Activated T-cell treated with anti-CD3 and anti-CD28 coated beads, Interleukin-2, amount 50 U/mL, for 72 hours (primary cell): ENCODE measurements at places on chromosomes 2 and 18. TPM values are rescaled to one million over a fixed set of nuclear protein-coding genes. Genes with fewer than 3 reads are reported as not detected.

DGUOK gene
- total RNA-seq: 119 TPM

DNA sequence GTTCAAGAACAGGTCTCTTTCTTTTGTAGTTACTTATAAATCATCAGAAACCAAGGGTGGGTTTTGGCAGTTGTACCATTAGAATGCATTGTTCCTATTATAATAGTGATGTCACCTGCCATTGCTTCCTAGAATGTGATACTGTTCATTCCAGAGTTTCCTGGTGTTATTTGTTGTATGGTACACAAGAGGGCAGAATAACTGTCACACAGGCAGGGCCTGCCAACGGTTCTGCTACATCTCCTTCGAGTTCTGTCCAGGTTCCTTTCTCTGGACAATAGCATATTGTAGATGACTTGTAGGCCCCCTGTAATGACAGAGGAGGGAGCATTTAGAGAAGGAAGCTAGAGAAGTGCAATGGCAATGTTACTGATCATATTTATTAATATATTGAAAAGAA is 98.3 kb downstream of the KLHL14 start:
- H3K36me3 ChIP-seq: no peaks in the 10 kb centered on the region
- H3K27me3 ChIP-seq: peaks cover 5% of the 10 kb centered on the region
- no peak for DNase-seq
- H3K4me3 ChIP-seq: no peak overlapping the region
- no peak overlapping the region for H3K27ac ChIP-seq
- no peaks in the 10 kb centered on the region for H3K4me1 ChIP-seq

GRCh38 chr2:60357996-60358395 is 195.5 kb downstream of the BCL11A start:
- no peak for DNase-seq
- H3K27me3 ChIP-seq: no peaks in the 10 kb centered on the region
- H3K4me1 ChIP-seq: peaks cover 14% of the 10 kb centered on the region
- H3K27ac ChIP-seq: no peak overlapping the region
- H3K36me3 ChIP-seq: no peaks in the 10 kb centered on the region

GRCh38 chr2:202411097-202411496 is 35.0 kb downstream of the BMPR2 start:
- peaks cover under 1% of the 10 kb centered on the region for H3K4me1 ChIP-seq
- no peaks in the 10 kb centered on the region for H3K36me3 ChIP-seq
- H3K27ac ChIP-seq: no peak overlapping the region
- H3K4me3 ChIP-seq: no peak overlapping the region
- H3K27me3 ChIP-seq: no peaks in the 10 kb centered on the region
- DNase-seq: no peak

- H3K27me3 ChIP-seq: no peaks in the 10 kb centered on the region
- peak overlapping the region; percentile 75 for H3K4me3 ChIP-seq
- peaks cover 13% of the 10 kb centered on the region for H3K4me1 ChIP-seq
Measured at GRCh38 chr2:96839293-96839874, 4.4 kb downstream of the ANKRD23 start.

- DNase-seq: no peak
- H3K27ac ChIP-seq: no peak overlapping the region
- H3K4me1 ChIP-seq: no peaks in the 10 kb centered on the region
- no peak overlapping the region for H3K4me3 ChIP-seq
- no peaks in the 10 kb centered on the region for H3K27me3 ChIP-seq
Measured at GRCh38 chr2:188416367-188416766, 124.7 kb downstream of the GULP1 start.

DNA sequence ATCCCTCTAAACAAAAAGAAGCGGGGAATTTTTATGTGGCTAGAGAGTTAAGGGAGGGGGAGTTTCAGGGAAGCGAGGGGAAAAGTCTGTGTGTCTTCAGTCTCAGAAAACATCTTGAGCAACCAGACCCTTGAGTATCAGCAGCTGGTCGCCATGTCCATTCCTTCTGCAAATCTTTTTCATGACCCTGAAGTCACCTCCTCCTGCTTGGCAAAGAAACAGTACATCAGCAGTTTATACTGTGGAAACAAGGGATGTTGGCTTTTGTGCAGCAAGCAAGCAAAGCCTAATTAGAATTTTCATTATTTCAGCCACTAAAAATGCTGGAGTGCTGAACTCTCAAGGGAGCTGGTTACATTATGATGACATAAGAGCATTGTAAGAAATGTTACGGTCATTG is 187.4 kb upstream of the SLC8A1 start:
- no peaks in the 10 kb centered on the region for H3K27me3 ChIP-seq
- no peak for DNase-seq
- no peak overlapping the region for H3K27ac ChIP-seq
- H3K36me3 ChIP-seq: no peaks in the 10 kb centered on the region

DNA sequence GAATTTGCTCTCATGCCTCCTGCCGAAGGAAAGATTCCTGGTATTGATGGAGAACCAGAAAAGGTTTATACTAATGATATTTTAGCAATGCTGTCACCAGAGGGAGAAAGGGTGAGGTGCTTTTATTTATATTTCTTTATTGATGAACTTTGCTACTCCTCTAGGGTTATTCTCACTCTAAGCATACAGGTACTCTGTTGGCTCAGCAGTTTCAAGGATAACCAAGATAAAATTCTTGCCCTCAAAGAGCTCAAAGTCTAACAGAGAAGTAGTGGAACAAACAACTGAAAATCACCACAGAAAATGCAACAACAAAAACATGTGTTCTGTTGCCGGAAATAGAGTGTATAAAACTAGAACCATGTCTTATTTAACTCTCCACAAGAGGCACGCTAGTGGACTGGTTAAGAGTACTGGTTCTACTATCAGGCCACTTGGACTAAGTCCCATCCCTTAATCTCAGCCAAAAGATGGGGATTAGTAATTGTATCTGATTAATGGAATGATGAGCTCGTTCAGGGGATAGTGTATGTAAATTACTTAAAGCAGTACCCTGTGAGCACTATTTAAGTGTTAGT is 103.6 kb downstream of the DNAH6 start:
- DNase-seq: no peak
- no peak overlapping the region for H3K4me3 ChIP-seq
- H3K27ac ChIP-seq: no peak overlapping the region

PPP1R7 gene
- 97.8 TPM for total RNA-seq

DNA sequence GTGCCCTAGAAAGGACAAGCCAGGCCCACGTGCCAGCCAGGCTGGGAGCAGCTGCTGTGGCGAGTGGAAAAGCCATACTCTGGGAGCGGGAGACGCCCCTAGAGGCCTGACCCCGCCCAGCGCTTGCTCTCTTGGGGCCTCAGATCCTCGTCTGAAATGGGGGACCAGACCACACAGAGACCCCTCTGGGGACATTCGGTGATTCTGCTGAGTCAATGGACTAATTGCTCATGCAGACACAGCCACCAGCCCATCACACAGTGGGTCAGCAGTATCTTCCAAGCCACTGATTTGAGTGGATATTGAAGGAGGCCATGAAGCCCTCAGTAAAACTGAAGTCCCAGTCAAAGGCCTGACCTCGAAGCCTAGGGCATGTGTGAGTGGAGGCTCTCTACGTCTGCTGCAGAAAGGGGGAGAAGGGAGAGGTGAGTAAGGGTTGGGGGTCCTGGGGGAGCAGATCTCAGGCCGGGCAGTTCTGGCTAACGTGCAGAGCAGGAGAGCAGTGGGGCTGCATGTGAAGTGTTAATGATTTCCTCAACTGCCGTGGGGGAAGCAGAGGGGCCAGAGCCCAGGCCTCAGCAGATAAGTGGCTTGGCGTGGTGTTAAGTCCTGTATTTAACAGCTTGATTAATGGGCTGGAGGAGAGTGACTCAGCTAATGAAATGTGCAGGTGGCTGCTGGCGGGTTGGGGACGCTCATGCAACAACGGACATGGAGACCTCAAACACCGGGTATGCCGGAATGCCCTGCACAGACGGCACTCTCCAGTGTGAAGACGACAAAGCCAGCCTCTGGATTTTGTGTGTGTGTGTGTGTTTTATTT is 104.4 kb upstream of the TWIST2 start:
- no peak overlapping the region for H3K4me3 ChIP-seq
- H3K27ac ChIP-seq: no peak overlapping the region
- DNase-seq: no peak
- H3K36me3 ChIP-seq: no peaks in the 10 kb centered on the region

IL1R1 gene
- 14.5 TPM for total RNA-seq

DNA sequence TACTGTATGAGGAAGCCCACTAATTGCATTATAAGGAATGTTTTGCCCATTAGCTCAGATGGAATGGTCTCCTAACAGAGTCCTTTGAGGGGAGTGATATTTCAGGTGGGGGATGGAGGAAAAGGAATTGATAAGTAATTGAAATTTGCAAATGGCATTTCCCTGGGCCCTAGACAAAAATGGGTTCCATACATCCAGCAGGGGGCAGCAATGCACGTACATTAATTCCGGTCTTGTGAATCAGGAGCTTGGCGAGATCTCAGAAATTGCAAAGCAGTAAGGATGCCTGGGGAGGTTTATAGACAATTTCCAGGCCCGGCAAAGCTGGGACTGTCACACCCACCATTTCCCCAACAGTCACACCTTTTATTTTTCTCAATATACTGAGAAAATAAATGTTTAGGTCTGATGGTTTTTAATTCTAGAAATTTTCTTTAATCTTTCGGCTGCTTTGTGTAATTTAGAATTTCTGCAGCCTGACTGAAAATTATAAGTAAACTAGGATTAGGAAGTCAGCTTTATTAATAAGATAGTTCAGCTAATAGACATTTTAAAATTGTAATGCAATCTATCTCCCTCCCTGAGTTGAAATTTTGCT is 122.8 kb downstream of the LYPD1 start:
- no peak overlapping the region for H3K27ac ChIP-seq
- H3K27me3 ChIP-seq: no peaks in the 10 kb centered on the region
- DNase-seq: peak; percentile 45
- no peaks in the 10 kb centered on the region for H3K4me1 ChIP-seq

DNA sequence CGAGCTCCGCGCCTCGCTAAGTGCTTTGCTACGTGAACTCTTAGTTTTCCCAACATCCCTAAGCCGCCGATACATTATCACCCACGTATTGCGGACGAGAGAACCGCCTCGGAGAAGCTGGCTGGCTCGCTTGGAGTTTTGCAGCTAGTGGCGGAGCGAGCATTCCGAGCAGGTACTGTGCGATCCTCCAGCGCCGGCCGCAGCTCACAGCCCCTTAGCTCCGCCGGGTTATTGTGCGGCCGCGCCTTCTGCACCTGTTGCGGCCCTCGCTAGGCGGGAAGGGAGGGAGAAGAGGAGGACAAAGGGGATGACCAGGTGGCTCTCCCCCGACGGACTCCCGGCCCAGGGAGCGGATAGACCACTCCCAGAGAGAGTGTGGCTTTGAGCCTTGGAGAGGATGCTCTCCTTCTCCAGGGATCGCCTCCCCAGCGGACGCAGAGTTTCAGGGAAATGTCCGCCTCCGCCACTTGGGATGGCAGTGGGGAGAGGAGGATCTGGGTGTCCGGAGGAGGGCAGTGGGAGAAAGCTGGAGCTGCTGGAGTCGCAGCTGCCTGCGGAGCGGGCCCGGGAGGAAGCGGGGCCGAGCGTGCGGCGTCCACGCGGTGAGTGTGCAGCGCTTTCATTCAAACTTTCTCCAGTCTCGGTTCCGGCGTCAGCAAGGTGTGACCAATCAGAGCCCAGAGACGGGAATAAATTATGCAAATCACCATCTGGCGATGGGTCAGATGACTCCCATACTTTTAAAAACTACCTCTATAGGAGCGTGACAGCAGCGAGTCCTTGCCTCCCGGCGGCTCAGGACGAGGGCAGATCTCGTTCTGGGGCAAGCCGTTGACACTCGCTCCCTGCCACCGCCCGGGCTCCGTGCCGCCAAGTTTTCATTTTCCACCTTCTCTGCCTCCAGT is at the start of gene LIPG:
Gene LIPG (plus strand): TSS at position 769 of the 905 bp plus-strand sequence. CDS start 252 bp downstream, outside the sequence.
- H3K4me3 ChIP-seq: peak within 1 kb of the TSS; percentile 88
- peaks cover 32% of the 10 kb centered on the region for H3K4me1 ChIP-seq
- peaks cover 80% of the 10 kb centered on the region for H3K27me3 ChIP-seq
- no peaks in the 10 kb centered on the region for H3K36me3 ChIP-seq

DNA sequence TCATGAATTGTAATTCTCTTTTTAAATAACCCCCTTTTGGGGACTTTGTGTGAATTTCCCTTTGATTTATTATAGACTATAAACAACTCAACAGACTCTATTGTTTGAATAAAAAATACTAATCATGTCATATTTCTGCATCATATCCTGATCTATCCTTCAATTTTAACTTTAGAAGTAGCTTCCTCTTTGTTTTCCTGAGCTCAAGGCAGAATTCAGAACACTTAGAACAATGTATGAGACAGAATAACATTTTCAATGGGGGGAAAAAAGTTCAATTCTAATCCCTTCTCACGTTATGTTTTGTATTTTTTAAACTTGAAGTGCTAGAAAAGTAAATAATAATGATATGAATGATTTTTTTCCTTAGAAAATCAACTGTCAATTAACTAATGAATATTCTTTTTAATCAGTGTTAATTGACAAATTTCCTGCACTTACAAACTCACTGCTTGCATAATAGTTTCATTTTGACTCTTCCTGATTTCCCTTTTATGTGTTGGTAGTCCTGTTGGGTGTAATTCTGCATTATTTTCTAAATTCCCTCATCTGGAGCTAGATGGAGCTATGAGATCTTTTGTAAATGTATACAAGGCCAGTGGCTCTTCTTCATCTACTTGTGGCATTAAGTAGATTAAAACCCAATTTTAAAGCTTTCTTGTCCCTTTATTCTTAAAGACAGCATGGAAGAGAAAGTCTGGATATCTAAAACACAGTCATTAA is 326.1 kb downstream of the PARD3B start:
- H3K4me1 ChIP-seq: peaks cover 20% of the 10 kb centered on the region
- no peak for DNase-seq
- H3K36me3 ChIP-seq: no peaks in the 10 kb centered on the region
- H3K4me3 ChIP-seq: no peak overlapping the region
- no peaks in the 10 kb centered on the region for H3K27me3 ChIP-seq

- no peak overlapping the region for H3K4me3 ChIP-seq
- peaks cover 9% of the 10 kb centered on the region for H3K4me1 ChIP-seq
- peaks cover 22% of the 10 kb centered on the region for H3K27me3 ChIP-seq
- no peak for DNase-seq
Measured at GRCh38 chr18:45413180-45413836, 202.0 kb upstream of the SLC14A2 start.

TTN gene
- 6.9 TPM for total RNA-seq

DNA sequence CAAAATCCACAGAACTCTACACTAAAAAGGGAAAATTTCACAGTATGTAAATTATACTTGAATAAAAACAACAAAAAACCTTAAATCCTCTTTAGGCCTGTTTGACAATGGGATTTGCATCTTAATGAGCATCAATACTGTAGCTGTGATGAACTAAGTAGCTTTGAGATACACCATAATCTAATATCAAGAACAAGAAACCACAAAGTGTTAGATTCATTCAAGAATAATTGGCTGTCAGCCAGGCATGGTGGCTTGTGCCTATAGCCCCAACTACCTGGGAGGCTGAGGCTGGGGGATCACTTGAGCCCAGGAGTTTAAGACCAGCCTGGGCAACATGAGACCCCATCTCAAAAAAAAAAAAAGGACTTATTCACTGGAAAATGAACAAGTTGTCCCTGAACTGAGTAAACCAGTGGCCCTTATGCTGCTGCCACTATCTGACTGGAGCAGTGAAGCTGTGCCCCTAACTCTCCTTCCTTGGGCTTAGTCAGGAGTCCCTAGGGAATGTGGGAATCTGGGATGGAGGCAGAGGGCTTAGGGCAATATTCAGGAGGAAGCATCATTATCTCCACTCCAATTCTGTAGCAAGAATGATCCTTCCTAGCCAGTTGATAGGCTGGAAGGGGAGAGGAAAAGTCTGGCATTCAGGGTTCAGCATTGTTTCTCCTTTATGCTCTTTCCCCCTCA is 88.5 kb downstream of the PRKCE start:
- peaks cover 4% of the 10 kb centered on the region for H3K4me1 ChIP-seq
- DNase-seq: peak; percentile 12

GRCh38 chr18:23857756-23858155 is 156.8 kb upstream of the TTC39C start:
- H3K4me1 ChIP-seq: peaks cover 32% of the 10 kb centered on the region
- H3K36me3 ChIP-seq: peaks cover 2% of the 10 kb centered on the region
- no peak for DNase-seq
- no peak overlapping the region for H3K27ac ChIP-seq
- H3K4me3 ChIP-seq: no peak overlapping the region
